ENCODE measurements at places on chromosomes 7 and 10.
A peak's percentile ranks its signal among the peaks of the same experiment; 100 is the strongest.

DNA sequence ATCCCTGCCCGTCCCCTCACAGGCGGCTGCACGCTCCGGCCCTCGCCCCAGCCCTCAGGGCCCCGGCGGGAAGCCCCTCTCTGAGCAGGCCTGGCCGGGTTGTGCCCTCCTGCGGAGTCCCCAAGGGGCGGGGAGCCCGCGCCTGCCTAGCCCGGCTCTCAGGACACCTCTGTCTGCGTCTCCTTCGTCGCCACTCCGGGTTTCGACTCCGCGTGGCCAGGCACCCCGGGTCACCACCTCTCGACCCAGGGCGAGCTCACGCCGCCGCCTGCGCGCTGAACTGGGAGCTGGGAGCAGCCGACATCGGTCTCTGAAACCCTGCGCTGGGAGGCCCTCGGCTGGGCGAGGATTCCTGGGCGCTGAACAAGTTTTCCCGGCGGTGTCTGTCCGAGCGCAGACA lies 6.2 kb upstream of the OGDHL start:
- DNase-seq: peak; percentile 60

DNA sequence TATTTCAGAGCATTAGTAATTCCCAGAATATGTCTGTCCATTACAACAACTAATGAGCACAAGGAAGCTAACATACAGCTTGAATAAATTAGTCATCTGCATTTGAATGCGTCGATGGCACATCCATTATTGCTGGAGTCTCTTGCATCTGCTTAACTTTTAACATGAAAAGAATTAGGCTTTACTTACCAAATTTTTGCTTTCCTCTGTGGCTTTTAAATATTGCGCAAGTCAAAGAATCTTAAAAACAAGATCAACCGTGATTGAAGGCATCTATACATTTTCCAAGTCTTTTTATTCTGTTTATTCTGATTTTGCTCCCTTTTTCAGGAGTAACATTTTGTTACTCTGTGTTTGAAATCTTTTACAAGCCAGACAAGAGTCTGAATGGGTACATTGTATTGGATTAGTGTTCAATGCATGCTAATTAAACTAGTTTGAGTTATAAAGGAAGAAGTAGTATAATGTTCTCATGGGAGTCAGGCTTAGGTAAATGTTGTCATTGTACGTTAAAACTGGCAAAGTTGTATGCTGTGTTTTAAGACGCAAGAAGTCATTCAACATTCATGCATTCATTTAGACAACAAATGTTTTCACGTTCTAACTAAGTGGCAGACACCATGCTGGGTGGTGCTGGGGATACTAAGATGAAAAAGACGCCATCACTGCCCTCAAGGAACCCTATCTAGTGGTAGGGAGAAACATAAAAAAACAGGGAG lies 4.0 kb upstream of the CACNB2 start:
- no peak for DNase-seq

DNA sequence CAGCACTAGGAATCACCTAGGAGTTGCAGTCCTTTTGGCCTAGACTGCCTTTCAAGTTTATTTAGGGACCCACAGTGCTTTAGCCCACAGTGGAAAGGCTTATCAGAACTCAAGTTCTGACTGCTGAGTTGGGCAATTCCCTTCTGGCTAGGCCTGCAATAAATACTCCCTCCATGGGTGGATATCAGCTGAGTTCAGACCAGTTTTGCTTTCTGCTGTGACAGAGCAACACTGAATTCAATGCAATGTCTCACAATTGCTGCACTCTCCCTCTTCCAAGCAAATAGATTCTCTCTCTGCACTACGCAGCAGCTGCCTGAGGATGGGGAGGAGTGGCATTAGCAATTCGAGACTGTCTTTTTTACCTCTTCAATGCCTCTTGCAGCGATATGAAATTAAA lies 1153.3 kb downstream of the SORCS1 start:
- DNase-seq: no peak

- no peak for DNase-seq
Measured at GRCh38 chr10:24343686-24344085, 134.7 kb downstream of the KIAA1217 start.

GRCh38 chr10:79244841-79245504 lies 102.3 kb upstream of the PPIF start:
- peak; percentile 7 for DNase-seq

- DNase-seq: no peak
Measured at GRCh38 chr10:87079106-87079836, 15.4 kb downstream of the GLUD1 start.

DNA sequence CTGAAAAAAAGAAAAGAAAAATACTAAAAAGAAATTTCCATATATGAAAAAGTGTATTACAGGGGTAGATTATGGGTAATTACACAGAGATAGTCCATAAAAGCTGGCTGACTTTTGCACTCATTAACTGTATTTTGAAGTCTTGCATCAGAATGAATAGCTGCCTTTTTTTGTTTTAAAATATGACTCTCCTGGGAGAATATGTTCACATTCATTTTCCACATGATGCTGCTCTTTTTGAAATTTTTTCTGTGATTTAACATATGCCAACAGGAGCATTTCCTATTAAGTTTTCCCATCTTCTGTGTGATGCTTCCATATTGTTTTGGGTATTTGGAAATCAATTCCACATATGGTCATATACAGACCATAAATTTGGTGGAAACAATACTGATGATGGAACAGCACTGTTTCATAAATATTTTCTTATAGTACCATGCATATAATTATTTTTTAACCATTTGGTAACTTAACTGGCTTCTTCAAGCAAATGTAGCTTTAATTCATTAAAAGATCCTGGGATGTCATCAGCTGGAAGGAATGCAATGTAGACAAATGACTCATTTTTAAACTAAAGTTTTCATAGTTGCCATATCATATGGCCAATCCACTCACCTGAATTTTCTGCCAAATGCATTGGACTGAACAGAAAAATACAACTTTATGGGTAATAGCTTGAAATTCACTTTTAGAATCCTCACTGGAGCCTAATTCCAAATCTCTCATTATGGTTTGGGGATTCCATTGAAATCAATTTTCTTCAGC lies 313.9 kb upstream of the GLI3 start:
- DNase-seq: no peak

DNA sequence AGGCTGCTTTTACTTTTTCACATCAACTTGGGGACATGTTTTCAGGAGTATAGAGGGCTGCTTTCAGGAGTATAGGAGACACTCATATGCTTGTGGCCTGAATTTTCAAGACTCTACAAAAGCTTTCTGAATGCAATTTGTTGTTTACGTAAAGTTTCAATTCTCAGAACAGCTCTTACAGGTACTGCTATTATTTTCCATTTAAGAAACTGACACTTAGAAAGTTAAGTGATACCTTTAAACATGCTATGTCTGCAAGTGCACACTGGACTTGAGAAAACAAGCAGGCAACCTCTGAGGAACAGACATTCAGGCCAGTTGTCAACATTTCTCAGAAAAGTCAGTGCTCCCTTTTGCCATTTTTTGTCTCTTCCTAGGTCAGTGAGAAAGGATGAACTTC lies 70.0 kb upstream of the PHYHIPL start:
- no peak for DNase-seq

- DNase-seq: no peak
Measured at GRCh38 chr7:138396251-138397070, 63.6 kb upstream of the TRIM24 start.

DNA sequence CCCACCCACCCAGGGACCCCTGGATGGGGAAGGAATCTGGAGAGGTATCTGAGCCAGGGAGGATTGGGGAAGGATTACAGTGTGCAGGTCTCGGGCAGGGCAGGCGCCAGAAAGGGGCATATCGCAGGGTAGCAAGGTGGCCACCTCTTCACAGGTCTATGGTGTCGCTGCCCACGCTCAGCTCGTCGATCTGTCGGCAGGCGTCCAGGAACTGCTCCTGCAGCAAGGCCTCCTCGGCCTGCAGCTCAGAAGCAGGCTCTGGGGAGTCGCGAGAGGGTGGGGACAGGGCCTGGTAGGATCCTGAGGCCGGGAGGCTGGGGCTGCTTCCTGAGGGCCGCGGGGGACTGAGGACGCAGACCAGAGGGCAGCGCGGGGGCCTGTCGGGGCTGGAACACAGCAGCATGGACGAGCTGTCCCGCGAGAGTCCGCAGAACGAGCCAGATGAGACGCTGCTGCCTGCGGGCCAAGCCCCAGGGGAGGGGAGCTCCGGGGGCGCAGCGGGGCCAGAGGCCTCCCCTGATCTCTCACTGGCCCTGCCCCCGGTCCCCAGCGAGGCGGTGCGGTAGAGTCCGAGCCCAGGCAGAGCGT lies 7.1 kb upstream of the RBM28 start:
- DNase-seq: no peak

GRCh38 chr10:34861293-34862021 lies 46.4 kb upstream of the PARD3 start:
- DNase-seq: peak; percentile 26

- DNase-seq: no peak
Measured at GRCh38 chr10:2054728-2055127, 317.4 kb upstream of the ADARB2 start.

GRCh38 chr7:80088705-80089104 lies 45.9 kb upstream of the GNAI1 start:
- DNase-seq: no peak

DNA sequence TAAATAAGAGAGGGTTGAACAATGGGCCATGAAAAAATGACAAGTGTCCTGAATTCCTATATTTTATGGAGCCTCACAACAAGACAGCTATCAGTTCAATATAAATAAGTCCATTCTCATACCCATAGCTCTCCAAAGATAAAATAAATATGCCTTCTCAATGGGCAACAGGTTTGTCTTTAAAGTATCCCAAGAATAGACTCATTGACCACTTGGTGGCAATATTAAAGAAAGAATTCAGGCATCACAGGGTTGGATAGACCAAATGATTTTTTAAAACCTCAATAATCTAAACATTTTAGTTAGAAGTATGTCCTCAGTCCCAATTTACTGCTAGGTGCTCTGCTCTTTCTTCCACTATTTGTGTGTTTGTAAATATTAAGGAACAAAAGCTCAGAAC lies 165.1 kb upstream of the WNT16 start:
- DNase-seq: no peak
